Cardiac muscle cell (in vitro differentiated cells and primary cell): ENCODE measurements at places on chromosomes 13 and 19. TPM values are rescaled to one million over a fixed set of nuclear protein-coding genes. Genes with fewer than 3 reads are reported as not detected.

Gene PSG1
- not detected in 2 replicates for total RNA-seq

Gene NLRP7
- 1.4 and 1.8 TPM in 2 replicates for total RNA-seq

Gene PABPC3
- total RNA-seq, result 0.04 TPM in 1 of 2 replicates, not detected in the other

Gene OR4F17
- not detected in 2 replicates for total RNA-seq

Gene GJB6
- total RNA-seq, result not detected in 2 replicates

Gene LRRC4B
- 38.7 and 56.4 TPM in 2 replicates for total RNA-seq

Gene ZNF382
- 30.0 and 57.8 TPM in 2 replicates for total RNA-seq

Gene RFX1
- 8.9 TPM in 2 replicates for total RNA-seq

Gene PEG3
- total RNA-seq, result not detected in 2 replicates

Gene ITGBL1
- not detected in 2 replicates for total RNA-seq

Gene ZNF580
- total RNA-seq, result 78.4 and 84.9 TPM in 2 replicates

Gene TRPC4
- total RNA-seq, result 0.09 and 0.28 TPM in 2 replicates

Gene VSIG10L
- total RNA-seq, result 5.0 and 6.5 TPM in 2 replicates

Gene PLA2G4C
- 1.5 and 4.5 TPM in 2 replicates for total RNA-seq

Gene MYH14
- total RNA-seq, result 1.8 and 2.1 TPM in 2 replicates

Gene CABP5
- total RNA-seq, result not detected in 2 replicates

Gene FGF9
- total RNA-seq, result 6.5 and 8.9 TPM in 2 replicates

Gene DMKN
- total RNA-seq, result 232 and 289 TPM in 2 replicates

Gene ZNF571
- total RNA-seq, result 3.3 and 5.0 TPM in 2 replicates

Gene TYK2
- 126 and 135 TPM in 2 replicates for total RNA-seq

Gene ATP1A3
- total RNA-seq, result 4.5 and 6.1 TPM in 2 replicates
